Islet precursor cell (in vitro differentiated cells): ENCODE measurements at places on chromosomes 1 and 21.

- no peak for DNase-seq
Observed at GRCh38 chr1:27070390-27071048, 57.9 kb upstream of the TENT5B start.

- peak; percentile 12 for DNase-seq
Observed at GRCh38 chr1:84872696-84873355, 20.2 kb downstream of the LPAR3 start.

- DNase-seq, result no peak
Observed at GRCh38 chr1:13948888-13949391, 249.0 kb downstream of the PRDM2 start.

- DNase-seq, result peak; percentile 32
Observed at GRCh38 chr1:54826226-54826816, 25.2 kb upstream of the TTC22 start.

GRCh38 chr1:240232530-240232929, 140.8 kb downstream of the FMN2 start:
- DNase-seq, result no peak

DNA sequence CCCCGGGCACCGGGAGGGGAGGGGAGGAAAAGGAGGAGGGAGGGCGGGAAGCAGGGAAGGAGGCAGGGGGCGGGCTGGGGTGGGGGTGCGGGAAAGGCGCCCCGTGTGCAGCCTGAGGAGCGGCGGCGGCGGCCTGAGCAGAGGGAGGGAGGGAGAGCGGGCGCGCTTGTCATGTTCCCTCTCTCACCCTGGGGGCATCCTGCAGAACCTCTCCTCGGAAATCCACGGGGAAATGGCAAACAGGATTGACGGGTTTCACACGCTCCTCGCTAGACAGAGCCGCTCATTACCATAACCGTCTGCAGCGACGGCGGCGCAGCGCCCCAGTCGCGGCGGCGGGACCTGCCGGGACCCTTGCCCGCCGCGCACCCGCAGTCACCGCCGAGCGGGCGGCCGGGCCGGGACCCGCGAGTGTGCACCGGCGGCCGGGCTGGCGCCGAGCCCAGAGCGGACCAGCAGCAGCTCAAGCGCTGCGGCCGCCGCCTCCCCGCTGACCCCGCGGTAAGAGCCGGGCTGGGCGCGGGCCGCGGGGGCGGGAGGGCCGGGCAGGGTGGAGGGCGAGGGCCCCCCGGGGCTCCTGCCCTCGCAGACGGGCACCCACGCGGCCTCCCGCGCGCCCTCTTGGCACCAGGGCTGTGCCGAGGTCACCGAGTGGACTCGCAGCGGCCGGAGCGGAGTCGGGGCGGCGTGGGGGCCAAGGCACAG, at the start of gene SERTAD4:
TSS of gene SERTAD4 (plus strand) at position 286 of the 705 bp plus-strand sequence. CDS start 5,165 bp downstream, outside the sequence.
- peak; percentile 93 for DNase-seq

DNA sequence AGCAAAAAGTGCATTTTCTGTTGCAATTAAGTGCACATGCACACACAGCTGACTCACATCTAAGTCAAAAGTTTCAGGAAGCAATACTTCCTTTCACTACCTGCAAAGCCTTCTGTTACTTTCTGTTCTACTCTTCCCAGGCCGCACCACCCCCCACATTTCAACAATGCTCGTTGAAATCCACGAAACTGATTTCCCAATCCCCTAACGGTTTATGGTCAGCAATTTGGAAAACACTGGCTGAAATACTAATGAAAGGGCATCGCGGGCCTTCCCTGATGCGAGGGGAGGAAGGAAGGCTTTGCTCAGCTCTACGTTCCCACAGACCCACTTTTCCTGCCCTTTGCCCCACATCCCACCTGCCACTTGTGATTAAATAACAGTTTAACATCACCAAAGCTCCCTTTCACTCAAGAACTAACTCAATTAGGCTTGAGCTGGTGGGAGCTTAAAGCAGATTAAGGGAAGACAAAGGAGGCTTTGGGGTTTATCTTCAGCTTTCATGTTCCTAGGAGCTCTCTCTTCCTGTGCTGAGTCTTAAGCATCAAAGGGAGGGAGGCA, 243.2 kb upstream of the RAB4A start:
- peak; percentile 55 for DNase-seq

GRCh38 chr1:48851638-48852037, 74.9 kb upstream of the BEND5 start:
- no peak for DNase-seq

- peak; percentile 65 for DNase-seq
Observed at GRCh38 chr1:51535006-51535592, 16.0 kb upstream of the EPS15 start.

GRCh38 chr1:17162941-17163340, 42.0 kb upstream of the PADI1 start:
- DNase-seq, result peak; percentile 90

DNA sequence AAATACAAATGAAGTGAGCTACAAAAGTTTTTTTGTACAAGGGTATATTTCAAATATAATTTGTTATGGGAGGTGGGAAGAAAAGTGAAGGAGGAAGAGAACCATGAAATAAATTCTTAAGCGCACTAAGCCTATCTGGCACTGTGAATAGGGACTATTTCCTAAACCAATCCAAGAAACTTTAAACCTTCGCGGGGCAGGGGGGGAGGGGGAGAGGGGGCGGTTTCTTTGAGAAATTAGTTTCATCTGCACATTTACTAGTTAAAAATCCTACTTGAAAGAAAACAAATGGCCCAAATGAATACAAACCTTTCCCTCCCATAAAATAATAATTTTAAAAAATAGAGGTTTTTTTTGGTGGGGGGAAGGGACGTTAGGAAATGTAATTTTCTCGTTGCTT, 364 bp downstream of the GOLPH3L start:
- no peak for DNase-seq

DNA sequence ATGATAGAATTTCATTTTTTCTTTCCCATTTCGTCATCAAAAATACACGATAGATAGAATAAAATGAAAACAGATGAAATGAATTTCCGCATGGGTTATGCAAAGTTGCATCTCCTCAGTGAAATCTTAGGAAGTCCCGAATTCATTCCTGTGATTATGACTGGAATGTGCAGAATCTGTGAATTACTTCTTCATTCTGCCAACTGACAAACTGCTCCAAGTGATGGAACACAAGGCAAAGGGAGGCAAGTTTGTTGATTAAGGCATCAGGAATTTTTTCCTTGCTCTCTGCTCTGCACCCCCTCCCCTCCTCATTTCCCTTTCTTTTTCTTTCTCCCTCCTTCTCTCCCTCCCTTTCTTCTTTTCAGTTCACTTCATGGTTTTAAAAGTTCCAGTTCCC, 37.0 kb upstream of the ADGRL4 start:
- no peak for DNase-seq

GRCh38 chr1:90579212-90579802, 137.8 kb downstream of the BARHL2 start:
- DNase-seq, result no peak

- no peak for DNase-seq
Observed at GRCh38 chr1:3352952-3353331, 101.5 kb upstream of the ARHGEF16 start.

- DNase-seq, result no peak
Observed at GRCh38 chr1:205980237-205980870, 22.8 kb downstream of the RAB7B start.

DNA sequence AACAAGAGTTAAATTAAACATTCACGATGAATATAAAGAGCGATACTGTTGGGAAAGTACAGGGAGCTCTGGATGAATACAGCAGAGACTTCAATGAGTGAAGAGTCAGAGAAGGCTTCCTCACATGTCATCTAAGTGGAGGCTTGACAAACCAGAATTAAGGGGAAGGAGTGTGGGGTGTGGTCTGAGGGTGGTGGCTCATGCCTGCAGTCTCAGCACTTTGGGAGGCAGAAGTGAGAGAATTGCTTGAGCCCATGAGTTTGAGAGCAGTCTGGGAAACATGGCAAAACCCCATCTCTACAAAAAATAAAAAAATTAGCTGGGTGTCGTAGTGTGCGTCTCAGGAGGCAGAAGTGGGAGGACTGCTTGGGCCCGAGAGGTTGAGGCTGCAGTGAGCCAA, 8.7 kb downstream of the SDHB start:
- DNase-seq, result no peak

GRCh38 chr1:6475381-6476133, 9.6 kb upstream of the TNFRSF25 start:
- peak; percentile 84 for DNase-seq
